ENCODE measurements at places on chromosomes 3 and 15. TPM values are rescaled to one million over a fixed set of nuclear protein-coding genes. Genes with fewer than 3 reads are reported as not detected.

- DNase-seq = no peak
These were observed 15.7 kb upstream of the USF3 start for GRCh38 chr3:113712129-113712528.

The RASA2 gene
- total RNA-seq = 12.6 TPM

DNA sequence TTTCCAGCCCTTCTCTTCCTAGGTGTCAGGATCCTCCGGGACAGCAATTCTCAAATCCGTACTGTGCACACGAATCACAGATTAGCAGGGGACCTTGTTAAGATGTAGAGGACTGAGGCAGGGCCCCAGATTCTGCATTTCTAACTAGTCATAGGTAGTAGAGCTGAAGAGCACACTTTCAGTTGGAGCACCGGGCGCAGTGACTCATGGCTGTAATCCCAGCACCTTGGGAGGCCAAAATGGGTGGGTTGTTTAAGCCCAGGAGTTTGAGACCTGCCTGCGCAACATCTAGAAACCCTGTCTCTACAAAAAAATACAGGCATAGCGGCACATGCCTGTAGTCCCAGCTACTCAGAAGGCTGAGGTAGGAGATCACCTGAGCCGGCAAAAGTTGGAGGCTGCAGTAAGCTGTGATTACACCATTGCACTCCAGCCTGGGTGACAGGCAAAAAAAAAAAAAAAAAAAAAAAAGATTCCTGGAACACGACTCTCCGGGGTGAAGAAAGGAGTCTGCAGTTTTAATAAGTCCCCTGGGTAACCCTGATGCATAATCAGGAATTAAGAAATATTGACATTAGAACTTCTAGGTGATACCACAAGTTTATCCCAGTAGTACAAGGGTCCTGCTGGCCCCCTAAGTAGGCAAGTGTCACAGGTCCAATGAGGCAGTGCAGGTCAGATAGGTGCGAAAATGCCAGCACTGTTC is 21.4 kb upstream of the IGDCC3 start:
- no peak for DNase-seq

- no peak for DNase-seq
These were observed 74.8 kb downstream of the GABRG3 start for GRCh38 chr15:27045796-27046195.

DNA sequence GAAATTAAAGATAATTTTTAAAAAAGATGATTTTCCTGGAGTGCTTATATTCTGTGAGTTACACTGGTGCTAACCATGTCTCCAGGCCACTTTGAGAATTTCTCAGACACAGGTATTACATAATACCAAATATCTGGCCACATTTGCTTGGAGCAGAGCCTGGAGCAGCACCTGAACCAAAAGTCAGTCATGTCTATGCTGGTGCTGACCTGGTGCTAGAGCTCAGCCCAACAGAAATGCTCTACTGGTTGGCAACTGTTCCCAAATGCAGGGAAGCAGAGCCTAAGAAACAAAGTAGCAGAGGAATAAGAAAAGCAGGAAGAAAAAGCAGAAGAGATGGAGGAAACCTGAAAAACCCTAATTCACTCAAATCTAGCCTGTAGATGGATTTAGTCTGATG is 135.7 kb upstream of the SLC7A14 start:
- no peak for DNase-seq

The GCNT3 gene
- 5.5 TPM for total RNA-seq

The MUC4 gene
- 0.12 TPM for total RNA-seq
